ENCODE measurements at places on chromosomes 12 and 14.

DNA sequence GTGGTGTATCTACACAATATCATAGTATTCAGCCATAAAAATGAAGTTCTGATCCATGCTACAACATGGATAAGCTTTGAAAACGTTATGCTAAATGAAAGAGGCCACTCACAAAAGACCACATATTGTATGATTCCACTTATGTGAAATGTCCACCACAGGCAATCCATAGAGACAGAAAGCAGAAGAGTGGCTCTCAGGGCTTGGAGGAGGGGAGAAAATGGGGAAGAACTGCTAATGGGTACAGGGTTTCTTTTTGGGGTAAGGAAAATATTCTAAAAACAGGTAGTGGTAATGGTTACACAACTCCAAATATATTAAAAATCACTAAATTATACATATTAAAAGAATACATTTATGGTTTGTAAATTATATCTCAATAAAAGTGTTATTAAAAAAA lies 16.5 kb downstream of the SCNN1A start:
- DNase-seq, result no peak

DNA sequence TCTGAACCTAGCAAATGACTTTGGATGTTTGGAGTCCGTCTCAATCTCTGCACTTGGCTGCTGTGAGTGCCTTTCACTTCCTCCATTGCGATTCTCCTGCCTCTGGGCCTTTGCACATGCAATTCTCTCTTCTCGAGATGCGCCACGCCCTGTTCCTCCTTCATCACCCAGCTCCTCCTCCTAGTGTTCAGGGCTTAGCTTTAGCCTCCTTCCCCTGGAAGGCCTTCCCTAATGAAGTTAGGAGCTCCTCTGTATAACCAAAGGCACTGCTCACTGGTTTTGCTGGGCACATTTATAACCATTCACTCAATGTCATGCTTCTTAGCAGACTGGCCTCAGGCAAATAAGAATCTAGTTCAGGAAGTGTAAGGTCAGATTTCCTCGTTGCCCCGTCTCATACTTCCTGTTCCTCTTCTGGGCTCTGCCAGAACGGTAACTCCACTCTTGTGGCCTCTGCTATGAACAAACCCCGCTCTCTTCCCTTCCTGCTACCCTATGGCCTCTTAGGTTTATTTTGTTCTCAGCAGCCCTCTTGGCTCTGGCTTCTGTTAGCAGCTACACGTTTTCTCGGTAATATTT lies 171.4 kb downstream of the CRADD start:
- DNase-seq, result no peak

- DNase-seq, result no peak
These were observed 44.3 kb downstream of the RNF34 start for GRCh38 chr12:121443911-121444841.

DNA sequence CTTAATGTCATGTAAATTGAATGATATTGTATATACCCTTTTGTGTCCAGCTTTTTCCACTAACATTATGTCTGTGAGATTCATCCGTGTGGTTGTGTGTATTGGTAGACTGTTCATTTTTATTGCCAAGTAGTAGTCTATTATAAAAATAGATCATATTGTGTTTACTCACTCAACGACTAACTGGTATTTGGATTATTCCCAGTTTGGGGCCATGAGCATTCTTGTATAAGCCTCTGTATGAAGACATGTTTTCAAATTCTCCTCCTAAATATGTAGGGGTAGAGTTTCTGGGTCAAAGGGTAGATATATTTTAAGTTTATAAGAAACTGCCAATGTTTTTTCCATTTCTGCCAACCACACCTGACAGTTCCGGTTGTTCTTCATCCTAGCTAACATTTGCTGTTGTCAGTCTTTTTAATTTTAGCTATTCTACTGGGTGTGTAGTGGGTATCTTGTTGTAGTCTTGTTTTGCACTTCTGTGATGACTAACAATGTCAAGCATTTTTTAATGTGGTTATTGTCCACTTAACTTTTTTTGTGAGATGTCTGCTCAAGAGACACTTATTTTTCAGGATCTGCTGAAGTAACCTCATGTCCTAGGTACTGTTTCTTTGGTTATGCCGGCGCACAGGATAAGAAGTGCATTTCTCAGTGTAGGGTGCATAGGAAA lies 93.2 kb downstream of the DACT1 start:
- DNase-seq, result no peak

GRCh38 chr14:57657487-57657886 lies 163.8 kb upstream of the CCDC198 start:
- no peak for DNase-seq

GRCh38 chr12:55901881-55902490 lies 25.7 kb downstream of the PYM1 start:
- DNase-seq, result no peak

- DNase-seq, result no peak
These were observed 197.3 kb upstream of the PPFIA2 start for GRCh38 chr12:81956468-81956860.

DNA sequence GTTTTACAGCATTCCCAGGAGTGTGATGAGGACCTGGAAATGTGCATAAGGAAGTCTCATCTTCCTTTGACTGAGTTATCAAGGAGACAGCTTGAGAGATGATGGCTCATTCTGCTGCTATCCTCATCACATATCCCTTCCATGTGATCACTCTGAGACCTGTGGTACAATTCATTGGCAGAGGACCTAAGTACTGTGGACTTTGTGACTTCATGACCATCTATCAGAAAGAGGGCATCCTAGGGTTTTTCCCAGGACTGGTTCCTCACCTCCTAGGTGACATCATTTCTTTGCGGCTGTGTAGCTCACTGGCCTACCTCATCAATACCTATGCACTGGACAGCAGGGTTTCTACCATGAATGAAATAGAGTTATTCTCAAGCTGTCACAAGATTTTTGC lies 172.1 kb upstream of the PLEKHG7 start:
- DNase-seq, result no peak

DNA sequence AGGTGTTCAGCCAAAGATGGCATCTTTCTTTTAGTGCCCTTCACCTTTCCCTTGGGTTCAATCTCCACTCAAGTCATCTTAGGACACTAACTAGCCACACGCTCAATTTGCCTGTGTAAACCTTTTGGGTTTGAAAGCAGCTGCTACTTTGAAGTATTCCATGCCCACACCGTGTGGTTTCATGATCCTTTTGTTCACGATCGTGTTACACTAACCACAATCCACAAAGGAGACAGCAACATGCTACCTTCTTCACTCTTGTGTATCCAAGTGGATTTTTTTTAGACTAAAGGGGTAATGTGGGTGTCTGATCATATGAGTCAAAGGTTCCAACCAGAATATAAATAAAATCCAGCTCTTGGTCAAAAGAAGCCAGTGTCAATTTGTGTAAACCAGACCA lies 122.7 kb upstream of the FAR2 start:
- no peak for DNase-seq

GRCh38 chr14:23910101-23910875 lies 43.3 kb upstream of the DHRS4 start:
- peak; percentile 80 for DNase-seq

GRCh38 chr12:25655702-25656101 lies 102.6 kb upstream of the LMNTD1 start:
- DNase-seq, result no peak

- no peak for DNase-seq
These were observed 274.8 kb downstream of the DPF3 start for GRCh38 chr14:72619111-72619571.

GRCh38 chr14:101471723-101472517 lies 89.4 kb upstream of the DIO3 start:
- DNase-seq, result no peak

GRCh38 chr12:84128117-84128991 lies 784.2 kb downstream of the SLC6A15 start:
- DNase-seq, result no peak

- DNase-seq, result no peak
These were observed 145.6 kb upstream of the RFLNA start for GRCh38 chr12:124149287-124149686.

- peak; percentile 66 for DNase-seq
These were observed 9.7 kb upstream of the ZDHHC22 start for GRCh38 chr14:77151245-77151644.

- no peak for DNase-seq
These were observed 12.6 kb upstream of the OAS1 start for GRCh38 chr12:112894128-112894527.

DNA sequence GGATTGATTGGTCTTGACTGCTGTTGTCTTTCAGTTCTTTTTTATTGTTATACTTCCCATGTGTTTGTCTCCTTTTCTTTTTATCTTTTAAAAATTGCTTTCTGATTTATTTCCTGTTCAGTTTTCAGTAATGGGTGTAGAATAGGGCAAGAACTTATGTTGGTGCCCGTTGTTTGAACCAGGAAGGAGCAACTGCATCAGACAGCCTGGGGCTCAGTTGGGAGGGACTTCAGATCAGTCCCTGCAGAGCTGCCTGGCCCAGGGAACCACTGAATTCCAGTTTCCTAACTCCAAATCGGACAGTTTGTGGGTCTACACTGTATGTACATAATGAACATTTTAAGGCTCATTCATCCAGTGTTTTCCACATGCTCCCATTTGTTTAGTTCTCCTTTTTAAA lies 64.9 kb downstream of the FBXO34 start:
- no peak for DNase-seq

GRCh38 chr14:51836417-51836816 lies 24.0 kb upstream of the GNG2 start:
- no peak for DNase-seq

GRCh38 chr14:77142005-77142800 lies 612 bp upstream of the ZDHHC22 start:
- no peak for DNase-seq

- DNase-seq, result no peak
These were observed 11.5 kb downstream of the LUM start for GRCh38 chr12:91099836-91100235.

GRCh38 chr12:122013791-122014590 lies 7.7 kb upstream of the BCL7A start:
- DNase-seq, result no peak

DNA sequence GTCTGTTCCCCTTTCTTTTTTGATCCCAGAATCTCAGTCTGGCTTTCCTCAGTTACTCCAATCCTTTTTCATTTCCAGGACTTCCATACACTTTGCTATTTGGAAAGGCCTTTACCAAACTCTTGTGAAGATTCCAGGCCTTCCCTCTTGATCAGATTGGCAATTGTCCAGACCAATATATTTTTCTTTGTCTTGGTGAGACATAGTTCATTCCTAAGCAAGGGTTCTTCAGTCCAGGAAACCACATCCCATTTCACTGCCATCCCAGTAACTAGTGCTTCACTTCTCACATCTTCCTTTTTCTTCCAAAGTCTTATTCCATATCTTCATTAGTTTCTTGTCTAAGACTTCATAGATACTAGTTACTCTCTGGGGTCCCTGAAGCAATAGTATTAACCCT lies 2.1 kb upstream of the PTPRQ start:
- DNase-seq, result no peak

GRCh38 chr12:117695956-117696355 lies 272.8 kb downstream of the KSR2 start:
- DNase-seq, result no peak

DNA sequence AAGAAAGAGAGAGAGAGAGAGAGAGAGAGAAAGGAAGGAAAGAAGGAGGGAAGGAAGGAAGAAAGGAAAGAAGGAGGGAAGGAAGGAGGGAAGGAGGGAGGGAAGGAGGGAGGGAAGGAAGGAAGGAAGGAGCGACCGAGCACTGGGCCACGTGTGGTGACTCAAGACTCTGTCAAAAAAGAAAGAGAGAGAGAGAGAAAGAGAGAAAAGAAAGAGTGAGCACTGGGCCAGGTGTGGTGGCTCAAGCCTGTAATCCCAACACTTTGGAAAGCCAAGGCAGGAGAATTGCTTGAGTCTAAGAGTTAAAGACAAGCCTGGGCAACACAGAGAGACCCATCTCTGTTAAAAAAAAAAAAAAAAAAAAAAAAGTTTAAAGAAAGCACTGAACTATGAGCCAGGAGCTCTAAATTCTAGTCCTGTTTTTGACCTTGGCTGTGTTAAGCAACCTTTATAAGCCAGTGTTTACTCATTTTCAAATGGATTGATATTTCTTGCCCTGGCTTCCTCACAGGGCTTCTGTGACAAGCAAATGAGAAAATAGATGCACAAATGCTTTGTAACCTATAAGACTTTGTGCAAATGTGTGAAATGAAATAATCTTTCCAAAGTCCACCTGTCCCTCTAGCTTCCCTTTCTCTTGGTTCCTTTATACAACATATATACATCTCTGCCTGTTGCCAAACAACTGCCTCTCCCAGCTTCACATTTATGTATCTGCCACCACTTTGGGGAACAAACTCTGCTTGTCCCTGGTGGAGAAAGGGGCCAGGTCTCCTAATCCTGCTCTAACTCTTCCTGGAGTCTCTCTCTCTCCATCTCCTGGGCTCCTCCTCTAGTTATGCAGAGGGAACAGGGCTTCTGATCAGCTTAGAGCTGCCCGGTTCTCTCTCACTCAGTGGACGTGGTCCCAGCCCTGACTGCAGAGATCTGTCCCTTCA lies 16.1 kb upstream of the PLEKHG6 start:
- DNase-seq, result no peak

DNA sequence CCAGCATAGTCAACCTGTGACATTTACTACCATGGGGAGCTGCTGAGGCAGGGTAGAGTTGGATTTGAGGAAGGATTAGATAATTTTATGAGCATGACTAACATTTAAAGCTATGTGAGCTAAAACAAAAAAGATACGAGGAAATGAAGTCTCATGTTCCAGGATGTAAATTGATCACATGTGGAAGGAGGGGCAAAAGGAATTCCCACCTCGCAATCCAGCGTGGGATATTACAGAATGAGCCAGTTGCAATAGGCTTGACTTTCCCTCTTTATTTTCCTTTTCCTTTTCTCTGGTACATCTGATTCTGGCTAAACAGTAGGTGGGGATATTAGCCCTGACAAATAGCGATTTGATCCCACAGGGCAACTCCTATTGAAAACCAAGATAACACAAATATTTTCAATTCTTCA lies 214.9 kb upstream of the HMGA2 start:
- no peak for DNase-seq

DNA sequence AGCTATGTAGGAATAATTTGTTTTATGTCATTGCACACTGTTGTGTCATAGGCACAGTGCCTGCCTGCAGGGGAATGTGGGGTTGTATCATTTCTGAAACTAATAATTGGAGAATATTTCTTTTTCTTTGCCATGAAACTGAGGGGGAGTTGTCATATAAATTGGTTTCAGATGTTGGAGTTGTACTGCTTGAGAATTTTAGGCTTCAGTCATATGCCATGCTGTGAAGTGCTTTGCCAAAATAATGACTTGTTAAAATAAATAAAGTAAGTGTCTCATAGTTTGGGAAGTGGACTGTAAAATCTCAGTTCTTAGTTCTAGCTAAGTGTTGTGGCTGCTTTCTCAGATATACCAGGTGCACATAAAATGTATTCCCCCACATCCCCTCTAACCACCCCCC lies 116.8 kb downstream of the DAAM1 start:
- no peak for DNase-seq
